ENCODE measurements at places on chromosomes 1 and 21. TPM values are rescaled to one million over a fixed set of nuclear protein-coding genes. Genes with fewer than 3 reads are reported as not detected.

C1orf185 gene
- total RNA-seq, result not detected

CD1E gene
- not detected for total RNA-seq

RAB3B gene
- 87.1 TPM for total RNA-seq

MRAP gene
- 0.89 TPM for total RNA-seq

NEXN gene
- total RNA-seq, result 6.5 TPM

GRIK3 gene
- total RNA-seq, result 0.38 TPM

LCE6A gene
- not detected for total RNA-seq

- H3K4me1 ChIP-seq, result no peaks in the 10 kb centered on the region
- no peaks in the 10 kb centered on the region for H3K36me3 ChIP-seq
- no peaks in the 10 kb centered on the region for H3K27me3 ChIP-seq
- no peak overlapping the region for H3K27ac ChIP-seq
- no peak overlapping the region for H3K4me3 ChIP-seq
Measured at GRCh38 chr1:29084196-29084521, 39.5 kb downstream of the TMEM200B start.

- peaks cover 30% of the 10 kb centered on the region for H3K4me1 ChIP-seq
- H3K4me3 ChIP-seq, result peak overlapping the region; percentile 74
- peaks cover 3% of the 10 kb centered on the region for H3K36me3 ChIP-seq
- peak; percentile 27 for DNase-seq
- peaks cover 3% of the 10 kb centered on the region for H3K27me3 ChIP-seq
Measured at GRCh38 chr1:228081578-228082213, 812 bp upstream of the ARF1 start.

DNA sequence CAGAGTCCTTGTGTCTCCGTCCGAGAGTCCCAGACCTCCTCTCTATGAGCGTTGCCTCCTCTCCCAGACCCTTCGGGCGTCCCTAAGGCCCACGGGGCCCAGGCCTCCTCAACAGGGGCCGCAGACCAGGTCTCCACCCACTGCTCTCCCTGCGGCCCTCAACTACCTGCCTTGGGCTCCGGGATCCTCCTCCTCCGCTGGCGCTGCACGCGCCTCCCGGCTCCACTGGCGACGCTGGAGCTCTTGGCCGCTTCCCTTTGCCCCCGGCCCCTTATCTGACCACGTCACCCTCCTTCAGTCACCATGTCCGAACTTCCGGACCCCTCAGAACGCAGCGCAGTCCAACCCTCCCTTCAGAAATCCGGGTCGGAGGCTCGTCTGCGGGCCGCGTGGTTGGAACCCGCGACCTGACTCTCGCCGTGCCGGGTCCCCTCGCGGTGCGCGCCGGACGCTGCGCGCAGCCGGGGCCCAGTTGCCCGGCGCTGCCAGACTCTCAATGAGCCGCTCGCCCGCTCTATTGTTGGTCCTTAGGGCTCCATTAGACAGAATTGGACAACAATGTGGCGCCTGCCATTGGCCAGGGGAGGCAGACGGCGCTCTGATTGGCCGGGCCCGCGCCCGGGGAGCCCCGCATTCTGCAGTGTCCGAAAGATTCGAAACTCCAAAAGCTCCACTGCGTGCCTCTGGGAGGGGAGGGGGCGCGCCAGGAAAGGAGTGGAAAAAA is at the start of gene DMRTA2:
Gene DMRTA2, minus strand, starts transcription at position 498 of the 724 bp plus-strand sequence. CDS start 1,907 bp downstream, outside the sequence.
- no peaks in the 10 kb centered on the region for H3K36me3 ChIP-seq
- H3K27me3 ChIP-seq, result peaks cover 84% of the 10 kb centered on the region
- H3K4me3 ChIP-seq, result peak within 1 kb of the TSS; percentile 70
- H3K27ac ChIP-seq, result peak within 1 kb of the TSS; percentile 84
- peak; percentile 33 for DNase-seq

- H3K27me3 ChIP-seq, result no peaks in the 10 kb centered on the region
- peak overlapping the region; percentile 54 for H3K27ac ChIP-seq
- H3K4me1 ChIP-seq, result peaks cover 7% of the 10 kb centered on the region
Measured at GRCh38 chr1:198937231-198938031, 298.6 kb downstream of the PTPRC start.

- no peak for DNase-seq
- H3K27me3 ChIP-seq, result peaks cover 7% of the 10 kb centered on the region
- peak overlapping the region; percentile 97 for H3K4me3 ChIP-seq
- H3K4me1 ChIP-seq, result peaks cover 28% of the 10 kb centered on the region
Measured at GRCh38 chr1:51728611-51729155, 111.8 kb downstream of the OSBPL9 start.

- peaks cover 5% of the 10 kb centered on the region for H3K4me1 ChIP-seq
- no peak overlapping the region for H3K4me3 ChIP-seq
- no peak overlapping the region for H3K27ac ChIP-seq
Measured at GRCh38 chr21:16865632-16866031, 647.2 kb upstream of the CXADR start.

DNA sequence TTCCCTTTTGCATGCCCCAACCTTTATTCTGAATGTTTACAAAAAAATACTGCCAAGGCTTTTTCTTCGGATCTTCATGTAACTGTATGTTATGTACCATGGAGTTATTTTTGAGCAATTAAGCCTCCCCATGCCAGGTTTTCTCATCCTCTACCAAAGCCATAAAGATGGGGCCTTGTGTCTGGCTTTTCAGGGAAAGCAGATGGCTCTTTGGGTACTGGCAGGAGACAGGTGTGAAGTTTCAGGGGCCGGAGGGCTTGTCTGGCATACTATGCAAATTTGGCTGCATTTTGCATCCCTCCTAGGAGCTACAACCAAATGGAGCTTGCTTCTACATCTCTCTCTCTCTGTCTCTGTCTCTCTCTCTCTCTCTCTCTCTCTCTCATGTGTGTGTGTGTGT is 28.1 kb upstream of the PLXNA2 start:
- no peak for DNase-seq
- H3K27me3 ChIP-seq, result peaks cover 41% of the 10 kb centered on the region
- H3K36me3 ChIP-seq, result no peaks in the 10 kb centered on the region
- H3K4me3 ChIP-seq, result no peak overlapping the region

DNA sequence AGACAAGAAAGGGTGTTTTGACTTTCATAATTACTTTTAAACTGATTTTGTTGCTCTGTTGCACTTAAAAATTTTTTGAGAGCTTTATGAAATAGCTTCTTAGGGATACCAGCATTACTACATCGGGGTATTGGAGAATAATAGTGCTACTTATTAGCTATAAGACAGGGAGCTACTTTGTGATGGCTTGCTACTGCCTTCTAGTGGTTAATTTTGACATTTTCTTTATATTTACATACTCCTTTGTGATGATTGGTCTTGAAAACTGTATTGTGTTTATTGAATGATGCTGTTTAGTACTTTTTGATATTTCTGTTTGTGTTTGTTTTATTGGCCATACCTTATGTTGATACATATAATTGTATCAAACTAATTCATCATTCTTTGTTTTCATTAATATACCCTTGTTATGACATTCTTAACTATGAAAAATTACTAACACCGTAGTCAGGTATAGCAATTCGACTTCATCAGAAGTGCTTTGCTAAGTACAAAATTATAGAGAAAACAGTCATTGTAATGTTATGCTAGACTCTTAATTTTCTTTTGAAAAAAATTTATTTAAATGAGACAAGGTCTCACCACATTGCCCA is 85.5 kb downstream of the CLIC4 start:
- H3K36me3 ChIP-seq, result peaks cover 1% of the 10 kb centered on the region
- no peak overlapping the region for H3K27ac ChIP-seq
- peaks cover 17% of the 10 kb centered on the region for H3K4me1 ChIP-seq
- no peaks in the 10 kb centered on the region for H3K27me3 ChIP-seq
- no peak for DNase-seq
- no peak overlapping the region for H3K4me3 ChIP-seq

GRCh38 chr1:10160907-10161490 is 49.4 kb upstream of the KIF1B start:
- no peaks in the 10 kb centered on the region for H3K27me3 ChIP-seq
- H3K4me1 ChIP-seq, result peaks cover 19% of the 10 kb centered on the region
- no peak overlapping the region for H3K4me3 ChIP-seq
- no peak for DNase-seq
- peaks cover 27% of the 10 kb centered on the region for H3K36me3 ChIP-seq

DNA sequence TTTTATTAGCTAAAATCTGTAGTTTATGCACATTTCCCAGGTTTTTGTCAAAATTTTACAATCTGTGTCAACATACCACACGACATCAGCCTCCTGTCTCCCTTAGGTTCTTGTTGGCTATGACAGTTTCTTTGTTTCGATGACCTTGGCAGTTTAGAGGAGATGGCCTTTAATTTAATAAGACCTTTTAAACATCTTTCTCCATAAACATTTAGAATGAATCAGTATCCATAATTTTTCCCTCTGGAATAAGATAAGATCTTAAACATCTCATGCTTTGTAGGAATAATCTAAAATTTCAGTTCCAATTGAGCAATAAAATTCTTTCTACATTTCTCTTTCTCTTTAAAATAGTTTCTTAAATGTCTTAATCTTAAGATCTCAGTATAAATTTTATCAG is 28.7 kb upstream of the DYRK1A start:
- no peaks in the 10 kb centered on the region for H3K36me3 ChIP-seq
- H3K4me1 ChIP-seq, result peaks cover 13% of the 10 kb centered on the region
- no peak overlapping the region for H3K27ac ChIP-seq
- DNase-seq, result no peak
- no peak overlapping the region for H3K4me3 ChIP-seq

GRCh38 chr1:9425859-9426258 is 113.4 kb upstream of the SLC25A33 start:
- no peak for DNase-seq
- H3K27me3 ChIP-seq, result peaks cover 6% of the 10 kb centered on the region
- no peaks in the 10 kb centered on the region for H3K36me3 ChIP-seq
- H3K4me3 ChIP-seq, result no peak overlapping the region
- no peak overlapping the region for H3K27ac ChIP-seq

GRCh38 chr1:66402194-66402593 is 131.8 kb upstream of the SGIP1 start:
- peaks cover 2% of the 10 kb centered on the region for H3K27me3 ChIP-seq
- H3K4me3 ChIP-seq, result no peak overlapping the region
- no peaks in the 10 kb centered on the region for H3K36me3 ChIP-seq
- no peak overlapping the region for H3K27ac ChIP-seq
- no peak for DNase-seq
- H3K4me1 ChIP-seq, result no peaks in the 10 kb centered on the region

DNA sequence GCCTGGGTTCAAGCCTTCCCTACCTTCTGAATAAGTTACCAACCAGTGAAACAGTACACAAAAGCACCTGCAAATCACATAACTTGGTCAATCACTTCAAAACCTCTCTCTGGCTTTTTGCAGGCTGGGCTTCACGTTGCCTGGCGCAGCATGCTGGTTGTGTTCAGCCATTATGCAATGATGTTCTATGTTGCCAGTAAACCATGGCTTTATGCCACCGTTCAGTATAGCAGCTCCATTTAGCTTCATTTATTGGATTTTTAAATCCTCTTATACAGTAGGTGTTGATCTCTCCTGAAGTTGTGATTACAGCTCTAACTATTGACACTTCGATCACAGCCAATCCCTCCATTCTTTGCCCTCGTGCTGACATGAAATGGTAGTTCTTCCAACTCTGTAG is 233.6 kb upstream of the PTBP2 start:
- H3K36me3 ChIP-seq, result no peaks in the 10 kb centered on the region
- H3K4me3 ChIP-seq, result no peak overlapping the region
- H3K27ac ChIP-seq, result peak overlapping the region; percentile 21
- no peak for DNase-seq

GRCh38 chr1:170225781-170226530 is 80.2 kb downstream of the NTMT2 start:
- no peak for DNase-seq
- peaks cover 2% of the 10 kb centered on the region for H3K4me1 ChIP-seq
- H3K27me3 ChIP-seq, result no peaks in the 10 kb centered on the region

GRCh38 chr1:67559222-67559700 is 125.7 kb upstream of the GADD45A start:
- no peaks in the 10 kb centered on the region for H3K27me3 ChIP-seq
- H3K36me3 ChIP-seq, result no peaks in the 10 kb centered on the region
- peaks cover 6% of the 10 kb centered on the region for H3K4me1 ChIP-seq
- H3K4me3 ChIP-seq, result no peak overlapping the region
- H3K27ac ChIP-seq, result no peak overlapping the region
- DNase-seq, result no peak

- no peaks in the 10 kb centered on the region for H3K27me3 ChIP-seq
- H3K4me3 ChIP-seq, result no peak overlapping the region
- peak; percentile 6 for DNase-seq
- H3K4me1 ChIP-seq, result no peaks in the 10 kb centered on the region
Measured at GRCh38 chr21:44539046-44539445, 949 bp downstream of the KRTAP10-1 start.

DNA sequence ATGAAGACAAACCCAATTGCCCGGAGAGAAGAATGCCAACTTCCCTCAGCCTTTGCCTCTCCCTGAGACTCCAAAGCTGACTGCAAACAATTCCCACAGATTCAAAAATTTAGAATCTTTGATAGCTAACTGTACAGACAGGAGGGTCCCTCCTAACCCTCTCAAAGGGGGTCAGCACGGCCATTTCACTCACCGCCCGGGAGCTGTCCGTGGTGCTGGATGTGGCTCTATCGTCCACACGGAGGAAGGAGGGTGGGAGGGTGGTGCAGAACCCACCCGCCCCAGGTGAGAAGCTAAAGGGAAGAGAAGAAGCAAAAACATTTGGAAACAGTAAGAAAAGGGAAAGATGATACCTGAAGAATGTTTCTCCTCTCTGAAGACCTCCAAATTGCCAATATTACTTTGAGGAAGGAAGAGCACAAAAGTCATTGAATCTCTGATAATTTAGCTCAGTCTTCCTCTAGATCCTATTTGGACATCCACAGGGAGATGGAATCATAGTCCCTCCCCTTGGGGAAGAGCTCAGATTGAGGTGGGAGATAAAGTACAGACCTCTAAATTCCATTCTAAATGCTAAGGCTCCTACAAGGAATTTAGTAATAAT is 45.6 kb downstream of the RHBG start:
- peak overlapping the region; percentile 2 for H3K27ac ChIP-seq
- peak; percentile 58 for DNase-seq
- peaks cover 84% of the 10 kb centered on the region for H3K27me3 ChIP-seq
- no peaks in the 10 kb centered on the region for H3K4me1 ChIP-seq
- no peak overlapping the region for H3K4me3 ChIP-seq

- no peaks in the 10 kb centered on the region for H3K36me3 ChIP-seq
- H3K4me3 ChIP-seq, result no peak overlapping the region
- peaks cover 32% of the 10 kb centered on the region for H3K27me3 ChIP-seq
Measured at GRCh38 chr1:201349092-201349491, 28.4 kb downstream of the TNNT2 start.

DNA sequence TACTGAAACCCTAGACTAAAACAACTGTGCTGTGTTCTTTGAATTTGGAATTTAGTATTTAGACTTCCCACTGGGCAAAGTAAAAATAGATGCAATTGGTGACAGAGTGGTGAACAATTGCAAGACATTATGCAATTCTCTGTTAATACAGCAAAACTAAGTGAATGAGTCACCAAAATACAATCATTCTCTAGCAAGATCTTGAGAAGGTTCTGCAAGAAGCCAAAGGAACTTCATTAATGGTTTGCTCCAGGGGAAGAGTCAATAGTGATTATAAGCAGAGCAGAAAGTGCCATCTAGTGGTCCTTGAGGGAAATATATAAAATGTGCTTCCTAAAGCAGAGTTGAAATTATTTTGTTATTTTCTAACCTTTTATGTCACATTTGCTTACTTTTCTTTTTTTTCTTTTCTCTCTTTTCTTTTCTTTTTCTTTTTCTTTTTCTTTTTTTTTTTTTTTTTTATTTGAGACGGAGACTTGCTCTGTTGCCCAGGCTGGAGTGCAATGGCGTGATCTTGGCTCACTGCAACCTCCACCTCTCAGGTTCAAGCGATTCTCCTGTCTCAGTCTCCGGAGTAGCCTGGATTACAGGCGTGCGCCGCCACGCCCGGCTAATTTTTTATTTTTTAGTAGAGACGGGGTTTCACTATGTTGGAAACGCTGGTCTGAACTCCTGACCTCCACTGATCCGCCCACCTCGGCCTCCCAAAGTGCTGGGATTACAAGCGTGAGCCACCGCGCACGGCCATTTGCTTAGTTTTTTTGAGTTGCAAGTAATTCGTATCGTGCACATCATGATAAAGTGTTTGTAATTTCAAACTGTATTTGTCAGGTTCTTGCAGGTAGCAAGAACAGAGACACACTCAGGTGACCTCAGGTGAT is 99.2 kb downstream of the CTH start:
- H3K36me3 ChIP-seq, result no peaks in the 10 kb centered on the region
- DNase-seq, result no peak
- H3K4me1 ChIP-seq, result no peaks in the 10 kb centered on the region
- H3K4me3 ChIP-seq, result no peak overlapping the region
- no peak overlapping the region for H3K27ac ChIP-seq
